ENCODE measurements at places on chromosomes 7 and 10.

DNA sequence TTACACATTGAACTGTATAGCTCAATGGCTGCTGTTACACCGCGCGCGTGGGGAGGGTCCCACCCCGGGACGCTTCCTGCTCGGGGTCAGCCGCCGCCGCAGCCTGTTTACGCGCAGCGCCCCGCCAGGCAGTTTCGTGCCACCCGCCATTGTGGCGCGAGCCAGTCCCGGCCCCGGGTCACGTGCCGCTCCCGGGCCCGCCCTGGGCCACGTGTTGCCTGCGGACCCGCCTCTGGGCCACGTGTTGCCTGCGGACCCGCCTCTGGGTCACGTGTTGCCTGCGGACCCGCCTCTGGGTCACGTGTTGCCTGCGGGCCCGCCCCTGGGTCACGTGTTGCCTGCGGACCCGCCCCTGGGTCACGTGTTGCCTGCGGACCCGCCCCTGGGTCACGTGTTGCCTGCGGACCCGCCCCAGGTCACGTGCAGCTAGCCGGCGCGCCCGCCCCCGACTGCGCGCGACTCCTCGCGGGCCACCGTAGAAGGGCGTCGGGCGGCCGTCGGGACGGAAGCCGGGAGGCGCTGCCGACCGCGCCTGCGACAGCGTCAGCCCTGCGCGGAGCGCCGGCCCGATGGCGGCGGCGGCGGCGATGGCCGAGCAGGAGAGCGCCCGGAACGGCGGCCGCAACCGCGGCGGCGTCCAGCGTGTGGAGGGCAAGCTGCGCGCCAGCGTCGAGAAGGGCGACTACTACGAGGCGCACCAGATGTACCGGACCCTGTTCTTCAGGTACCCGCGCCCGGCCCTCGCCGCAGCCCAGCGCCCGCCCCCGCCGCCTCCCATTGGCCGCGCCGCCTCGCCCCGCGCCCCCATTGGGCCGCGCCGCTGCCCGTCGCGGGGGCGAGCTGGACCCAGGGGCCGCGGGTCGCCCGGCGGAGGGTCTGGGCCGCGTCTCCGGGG lies at the start of gene GET4:
GET4 (plus strand) TSS at position 478 of the 895 bp plus-strand sequence; CDS start at position 570, 92 bp downstream.
- DNase-seq: peak; percentile 95

DNA sequence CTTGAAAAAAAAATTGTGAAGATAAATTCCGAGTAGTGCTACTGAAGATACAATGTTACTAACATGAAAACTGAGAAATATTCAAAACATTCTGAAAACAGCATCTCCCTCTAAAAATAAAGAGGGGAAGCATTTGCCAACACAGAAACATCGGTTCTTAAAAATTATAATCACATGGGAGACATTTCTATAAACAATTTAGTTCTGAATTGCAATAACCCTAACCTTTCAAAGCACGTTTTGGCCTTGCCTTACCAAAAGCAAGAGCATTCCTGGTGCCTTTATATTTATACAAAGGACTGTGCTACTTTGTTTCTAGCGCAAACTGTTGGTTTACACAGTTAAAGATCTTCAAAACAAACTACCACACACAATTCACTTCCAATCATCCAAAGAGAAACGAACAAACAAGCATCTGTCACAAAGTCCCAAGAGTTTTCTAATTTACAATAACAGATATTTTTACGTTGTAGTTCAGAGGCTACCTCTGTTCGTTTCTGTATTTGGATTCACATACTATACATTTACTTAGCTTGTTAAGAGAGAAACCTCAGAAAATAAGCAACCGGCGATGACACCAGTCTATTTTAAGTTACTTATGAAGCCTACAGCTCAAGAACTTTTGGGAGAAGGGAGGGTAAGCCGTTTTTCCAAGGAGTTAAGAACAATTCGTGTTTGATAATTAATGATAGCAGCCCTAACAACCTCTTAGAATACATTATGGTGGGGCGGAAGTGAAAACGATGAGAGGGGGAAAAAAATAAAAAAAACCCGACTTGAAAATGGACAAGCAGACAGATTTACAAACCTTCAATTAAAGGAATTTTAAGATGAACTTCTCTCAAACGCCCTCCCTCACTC lies 1.3 kb downstream of the ABI1 start:
- no peak for DNase-seq

- no peak for DNase-seq
These were observed 22.8 kb downstream of the SLC25A40 start for GRCh38 chr7:87853237-87853864.

DNA sequence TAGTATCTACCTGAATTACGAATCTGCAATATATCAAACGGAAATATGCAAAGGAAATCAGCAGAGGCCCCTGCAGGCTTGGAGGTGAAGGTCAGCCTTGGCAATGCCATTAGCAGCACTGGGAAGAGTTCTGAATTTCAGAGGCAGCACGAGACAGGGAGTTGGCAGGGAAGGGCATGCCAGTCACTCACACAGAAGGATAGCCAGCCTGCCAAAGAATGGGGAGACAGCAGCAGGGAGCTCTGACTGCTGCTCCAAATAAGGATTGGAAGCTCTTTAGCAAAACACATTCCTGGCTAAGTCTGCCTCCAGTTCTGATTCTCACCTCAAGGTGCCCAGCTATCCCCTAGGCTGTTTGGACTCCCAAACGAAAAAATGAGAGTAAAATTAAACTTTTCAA lies 188.0 kb downstream of the PDE1C start:
- DNase-seq: no peak

DNA sequence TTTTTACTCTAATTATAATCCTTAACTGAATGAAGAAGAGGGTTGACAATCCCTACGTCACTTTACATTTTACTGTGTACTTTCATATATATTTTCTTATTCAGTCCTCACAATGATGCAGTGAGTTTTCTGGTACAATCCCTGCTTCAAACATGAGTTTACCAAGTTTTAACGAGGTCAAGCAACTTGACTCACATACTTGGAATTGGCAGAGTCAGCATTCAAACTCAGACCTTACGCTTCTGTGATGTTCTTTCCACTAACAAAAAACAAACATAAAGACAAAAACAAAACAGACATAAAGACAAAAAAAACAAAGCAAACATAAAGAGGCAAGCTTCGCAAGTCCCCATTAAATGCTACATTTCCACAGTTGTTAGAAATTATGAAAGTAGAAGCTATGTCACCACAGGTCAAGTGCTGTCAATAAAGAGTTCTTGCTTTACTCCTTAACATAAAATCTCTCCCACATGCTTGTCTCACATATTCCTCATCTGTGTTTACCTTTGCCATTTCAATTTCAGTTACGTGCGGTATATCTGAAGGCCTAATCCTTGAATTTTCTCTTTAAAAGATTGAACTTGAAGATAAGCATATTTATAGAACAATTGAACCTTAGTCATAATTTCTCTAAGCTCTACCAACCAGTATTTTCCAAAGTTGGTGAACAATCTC lies 217.3 kb downstream of the CELF2 start:
- DNase-seq: no peak

GRCh38 chr10:26574783-26575182 lies 122.7 kb upstream of the PDSS1 start:
- no peak for DNase-seq

DNA sequence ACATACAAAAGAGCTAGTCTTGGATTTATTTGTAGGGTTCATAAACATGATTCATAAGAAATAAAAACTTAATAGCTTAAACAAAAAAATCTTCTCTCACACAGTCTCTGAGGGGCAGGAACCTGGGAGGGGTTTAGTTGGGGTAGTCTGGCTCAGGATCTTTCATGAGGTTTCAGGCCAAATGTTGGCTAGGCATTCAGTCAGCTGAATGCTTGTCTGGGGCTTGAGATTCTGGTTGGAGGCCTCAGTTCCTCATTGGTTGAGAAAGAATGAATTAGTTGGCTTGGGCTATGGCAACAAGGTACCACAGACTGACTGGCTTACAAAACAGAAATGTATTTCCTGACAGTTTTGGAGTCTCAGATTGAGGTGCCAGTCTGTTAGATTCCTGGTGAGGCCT lies 74.3 kb downstream of the ANKRD7 start:
- no peak for DNase-seq

Measured in stimulated activated CD4-positive, alpha-beta T cell treated with anti-CD3 and anti-CD28 coated beads, Interleukin-4, amount 100 ng/mL, for 24 hours (primary cell).